ENCODE measurements at places on chromosomes 3 and 15.
A peak's percentile ranks its signal among the peaks of the same experiment; 100 is the strongest.

DNA sequence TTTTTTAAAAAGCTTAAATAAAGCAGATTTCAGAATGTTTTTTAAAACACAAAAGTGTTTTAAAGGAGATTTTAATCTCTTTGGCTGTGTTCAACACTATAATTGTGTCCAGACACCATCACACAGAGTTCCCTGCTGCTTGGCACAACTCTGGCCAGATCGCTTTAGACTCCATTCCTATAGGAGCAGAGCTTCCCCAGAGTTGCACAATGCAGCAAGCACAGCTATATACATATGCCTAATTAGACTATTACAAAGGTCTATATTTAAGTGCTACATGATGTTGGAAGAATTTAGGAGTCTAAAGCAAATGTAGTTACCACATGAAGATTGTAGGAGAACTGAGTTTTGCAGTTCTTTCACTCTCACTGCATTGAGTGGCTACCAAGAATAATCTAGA lies 11.2 kb downstream of the SLC9A9 start:
- DNase-seq, result no peak

- no peak for DNase-seq
Measured at GRCh38 chr3:18443665-18444594, 18.8 kb upstream of the SATB1 start.

GRCh38 chr3:197907196-197907595 lies 42.8 kb upstream of the RPL35A start:
- no peak for DNase-seq

DNA sequence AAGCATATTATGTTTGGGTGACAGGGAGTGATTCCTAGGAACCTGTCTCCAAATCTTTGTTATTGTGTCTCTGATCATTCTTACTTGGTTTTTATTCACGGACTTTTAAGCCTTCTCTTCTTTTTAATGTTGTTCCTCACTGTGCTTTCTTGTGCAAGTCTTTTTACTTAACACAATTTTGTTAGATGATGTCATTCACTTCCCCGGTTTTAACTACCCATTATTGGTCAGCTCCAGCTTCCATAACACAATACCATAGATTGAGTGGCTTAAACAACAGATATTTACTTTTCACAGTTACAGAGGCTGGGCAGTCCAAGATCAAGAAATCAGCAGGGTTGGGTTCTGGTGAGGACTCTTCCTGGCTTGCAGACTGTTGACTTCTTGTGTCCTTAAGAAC lies 436.3 kb upstream of the CBLB start:
- DNase-seq, result peak; percentile 32

DNA sequence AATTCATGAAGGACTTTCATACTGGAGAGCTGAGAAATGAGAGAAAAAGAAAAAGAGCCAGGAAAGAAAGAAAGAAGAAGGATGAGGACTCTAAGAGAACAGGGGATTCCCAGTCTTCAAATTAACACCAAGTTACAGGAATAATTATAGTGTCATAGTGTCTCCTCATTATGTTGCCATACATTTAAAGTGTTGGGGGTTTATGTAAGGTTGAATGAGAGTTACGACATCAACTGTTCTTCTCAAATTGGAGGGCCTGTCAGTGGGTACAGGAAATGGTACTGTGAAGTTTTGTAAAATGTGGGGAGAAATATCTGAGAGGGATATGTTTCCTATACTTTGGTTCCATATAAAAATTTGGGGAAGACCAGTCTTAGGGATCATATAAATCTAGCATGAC lies 12.3 kb upstream of the CD200 start:
- no peak for DNase-seq

GRCh38 chr15:84934942-84935729 lies 46.5 kb upstream of the PDE8A start:
- DNase-seq, result no peak

DNA sequence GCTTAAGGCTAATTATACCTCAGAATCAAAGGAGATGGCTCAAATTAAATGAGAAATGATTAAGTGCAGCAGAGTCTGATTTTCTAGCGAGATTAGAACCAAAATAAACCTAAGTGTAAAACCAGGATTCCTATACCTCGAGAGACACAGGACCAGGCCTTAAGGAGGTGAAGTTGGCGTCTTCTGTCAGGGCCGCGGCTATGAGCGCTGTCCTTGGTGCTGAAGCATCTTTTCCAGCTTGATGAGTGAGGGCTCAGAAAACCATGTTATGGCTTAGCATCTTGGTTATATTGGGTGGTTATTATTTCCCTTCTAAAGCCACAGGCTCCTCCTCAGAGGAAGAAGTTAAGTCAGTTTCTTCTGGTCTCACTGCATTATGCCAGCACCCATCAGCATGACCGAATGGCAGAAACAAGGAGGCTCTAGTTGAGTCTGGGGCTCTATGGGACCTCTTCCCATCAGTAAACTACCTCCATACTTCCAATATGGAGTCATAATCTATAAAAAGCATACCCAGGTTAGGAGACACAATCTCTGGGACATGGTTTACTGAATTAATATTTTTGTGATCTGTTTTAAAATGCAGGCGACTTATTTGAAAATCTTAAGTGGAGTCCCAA lies 120.1 kb upstream of the NMNAT3 start:
- peak; percentile 69 for DNase-seq

- no peak for DNase-seq
Measured at GRCh38 chr3:138747225-138747624, 87.5 kb downstream of the PIK3CB start.

DNA sequence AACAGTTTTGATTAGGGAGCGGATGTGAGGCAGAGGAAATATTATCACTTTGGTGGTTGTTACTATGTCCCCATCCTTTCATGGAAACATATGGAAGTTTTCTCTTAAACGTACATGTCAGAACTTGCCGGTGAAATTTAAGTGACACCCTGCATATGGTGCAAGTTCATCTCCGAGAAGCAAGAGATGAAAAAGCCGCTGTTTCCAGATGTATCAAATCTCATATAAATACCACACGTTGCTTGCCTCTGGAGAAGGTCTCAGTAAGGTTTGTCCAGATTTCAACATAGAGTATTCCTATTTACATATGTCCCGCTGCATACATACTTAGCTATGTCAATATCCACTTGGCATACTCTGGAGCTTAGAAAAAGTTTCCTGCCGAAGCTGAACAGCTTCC lies 172.2 kb upstream of the ICE2 start:
- peak; percentile 23 for DNase-seq

DNA sequence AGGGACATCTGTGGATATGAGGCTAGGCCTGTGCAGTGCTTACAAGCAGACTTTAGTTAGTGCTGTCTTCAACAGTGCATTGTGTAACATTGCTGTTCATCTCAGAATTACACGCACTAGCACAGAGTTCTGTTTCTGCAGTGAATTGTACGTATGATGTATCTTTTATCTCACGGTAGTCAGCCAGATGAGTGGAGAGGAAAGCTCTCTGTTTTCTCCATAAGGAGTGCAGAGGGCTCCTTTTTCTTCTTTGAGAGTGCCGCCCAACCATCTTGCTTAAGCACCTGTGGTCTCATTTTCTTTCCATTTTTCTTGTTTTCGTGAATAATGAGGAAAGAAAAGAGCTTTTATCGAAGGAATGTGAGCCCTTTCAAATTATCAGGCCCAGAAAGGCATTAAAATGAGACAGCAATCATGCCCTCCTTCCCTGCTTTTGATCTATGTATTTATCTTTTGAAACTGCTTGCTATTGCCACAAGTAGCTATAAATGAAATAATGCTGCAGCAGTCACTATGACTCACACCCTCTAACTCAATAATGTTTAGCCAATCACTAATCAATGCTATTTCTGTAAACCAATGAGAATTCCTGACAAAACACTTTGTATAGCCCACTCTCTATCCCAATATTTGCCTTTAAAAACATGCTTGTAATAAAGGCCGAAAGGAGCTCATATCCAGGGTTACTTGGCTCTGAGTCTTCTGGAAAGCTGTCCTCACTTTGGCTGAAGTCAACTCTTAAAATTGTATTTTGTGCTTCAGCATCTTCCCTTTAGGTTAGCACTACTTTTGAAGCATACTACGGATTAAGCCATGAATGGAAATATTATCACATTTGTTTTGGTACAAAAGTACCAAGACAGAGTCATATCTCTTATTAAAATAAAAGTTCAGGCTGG lies 226.0 kb upstream of the P2RY1 start:
- DNase-seq, result no peak

DNA sequence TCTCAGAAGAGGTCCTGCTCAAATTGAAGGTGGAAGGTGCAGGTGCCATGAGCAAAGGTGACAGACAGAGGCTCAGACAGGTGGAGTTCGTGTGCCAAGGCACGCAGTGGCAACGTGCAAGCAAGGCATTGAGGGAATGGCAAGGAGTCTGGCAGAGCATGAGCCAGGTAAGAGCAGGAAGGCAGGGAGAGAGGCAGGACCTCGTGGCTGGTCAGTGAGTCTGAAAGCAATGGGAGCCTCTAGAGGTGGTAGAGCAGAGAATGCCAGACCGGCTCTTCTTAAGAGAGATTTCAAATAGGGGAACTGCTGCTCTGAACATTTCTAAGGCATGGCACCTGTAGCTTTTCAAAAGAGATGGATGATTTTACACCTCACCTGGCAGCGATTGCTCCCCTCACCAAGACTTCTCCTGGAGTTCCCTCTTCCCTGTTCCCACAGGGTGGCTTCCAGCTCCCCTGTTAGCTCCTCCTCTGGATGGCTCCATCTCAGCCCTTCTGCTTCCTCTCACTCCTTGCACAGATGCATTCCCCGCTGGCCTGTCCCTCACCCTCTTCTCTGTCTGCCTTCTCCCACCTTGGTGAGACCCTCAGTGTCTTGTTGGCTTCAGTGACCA lies 2.7 kb downstream of the MYO5C start:
- DNase-seq, result no peak

DNA sequence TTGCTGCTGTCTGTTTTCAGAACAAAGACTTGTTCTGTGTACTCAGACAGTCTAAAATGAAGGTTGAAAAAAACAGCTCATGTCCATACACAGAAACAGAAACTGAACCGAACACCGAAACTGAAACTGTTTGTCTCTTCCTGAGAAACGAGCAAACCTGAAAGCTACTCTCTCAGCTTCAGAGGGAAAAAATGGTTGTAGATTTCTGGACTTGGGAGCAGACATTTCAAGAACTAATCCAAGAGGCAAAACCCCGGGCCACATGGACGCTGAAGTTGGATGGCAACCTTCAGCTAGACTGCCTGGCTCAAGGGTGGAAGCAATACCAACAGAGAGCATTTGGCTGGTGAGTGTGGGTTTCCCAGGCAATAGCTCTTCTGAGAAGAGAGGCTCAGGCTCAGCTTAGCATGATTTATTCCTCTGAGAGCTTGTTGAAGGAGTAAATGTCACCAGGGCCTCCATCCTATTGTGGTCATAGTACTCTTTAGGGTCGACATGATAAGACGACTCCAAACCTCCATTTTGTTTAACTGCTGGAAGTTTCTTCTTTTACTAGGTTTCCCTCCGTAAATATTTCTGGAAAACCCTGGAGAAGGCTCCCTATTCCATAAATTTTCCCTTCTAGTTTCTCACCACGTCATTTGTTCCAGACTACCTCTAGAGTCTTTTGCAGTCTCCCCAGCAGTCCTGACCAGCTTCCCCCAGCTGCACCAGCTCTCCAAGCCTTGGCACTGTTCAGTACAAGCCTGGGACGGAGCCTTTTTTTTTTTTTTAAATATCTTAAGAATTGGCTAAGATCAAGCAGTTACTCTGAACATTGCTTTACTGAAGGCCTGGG lies at the start of gene RTP4:
Gene RTP4 (plus strand): TSS at position 135 of the 838 bp plus-strand sequence. CDS start 57 bp downstream, at position 192.
- DNase-seq, result peak; percentile 80

DNA sequence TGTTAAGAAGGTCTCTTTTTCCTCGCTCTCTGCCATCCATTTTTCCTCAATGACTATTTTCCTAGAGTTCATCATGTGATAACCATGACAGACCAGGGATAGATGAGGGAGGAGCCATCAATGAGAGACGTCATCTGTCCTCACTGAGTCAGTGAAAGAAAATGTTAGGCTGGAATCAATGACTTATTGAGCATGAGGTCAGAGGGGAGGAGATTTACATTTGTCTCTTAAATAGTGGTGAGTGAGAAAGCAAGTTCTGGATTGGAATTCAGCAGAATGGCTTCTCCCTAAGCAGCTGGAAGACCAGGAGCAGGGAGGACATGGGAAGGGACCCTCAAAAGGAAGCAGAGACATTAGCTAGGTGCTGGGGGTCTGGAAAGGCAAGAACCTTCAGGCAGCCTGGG lies 28.2 kb upstream of the USP3 start:
- peak; percentile 97 for DNase-seq

- no peak for DNase-seq
Measured at GRCh38 chr15:41809526-41810220, 18.2 kb upstream of the JMJD7 start.

- DNase-seq, result peak; percentile 9
Measured at GRCh38 chr3:102125197-102125993, 276.1 kb downstream of the NFKBIZ start.

DNA sequence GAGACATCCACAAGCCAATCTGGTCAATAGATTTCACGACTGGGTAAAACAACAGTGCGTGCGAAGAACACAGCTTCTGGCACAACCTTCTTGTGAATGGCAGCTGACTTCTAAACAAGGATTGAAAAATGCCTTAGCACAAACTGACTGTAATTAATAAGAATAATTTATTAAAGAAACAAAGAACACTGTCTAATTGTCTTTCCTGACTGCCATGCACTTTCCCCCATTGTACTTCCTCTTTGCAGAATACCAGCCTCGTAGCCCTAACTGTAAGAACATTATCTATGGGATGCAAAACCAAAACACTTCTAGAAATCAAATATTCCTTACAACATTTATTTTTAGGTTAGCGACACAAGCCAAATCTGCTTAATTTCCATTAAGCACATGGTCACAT lies 6.5 kb downstream of the FOXP1 start:
- DNase-seq, result no peak

GRCh38 chr15:80242802-80243201 lies 9.2 kb downstream of the CTXND1 start:
- DNase-seq, result no peak

- peak; percentile 55 for DNase-seq
Measured at GRCh38 chr15:73935547-73935946, 9.3 kb downstream of the LOXL1 start.

DNA sequence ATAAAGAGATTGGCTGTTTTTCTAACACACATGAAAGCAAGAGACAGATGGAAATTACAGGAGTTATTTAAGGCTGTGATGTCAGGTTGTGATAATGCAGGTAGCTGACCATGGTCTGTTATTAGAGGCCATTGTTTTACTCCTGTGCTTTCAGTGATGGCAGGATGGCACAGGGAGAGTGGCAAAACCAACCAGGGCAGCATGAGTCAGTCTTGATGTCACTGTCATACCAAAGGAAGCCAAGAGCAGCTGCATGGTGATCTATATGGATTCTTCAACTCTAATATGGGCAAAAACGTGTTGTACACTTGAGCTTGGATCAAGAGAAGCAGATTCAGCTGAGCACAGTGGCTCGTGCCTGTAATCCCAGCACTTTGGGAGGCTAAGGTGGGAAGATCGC lies 91.8 kb upstream of the LMOD3 start:
- DNase-seq, result no peak

DNA sequence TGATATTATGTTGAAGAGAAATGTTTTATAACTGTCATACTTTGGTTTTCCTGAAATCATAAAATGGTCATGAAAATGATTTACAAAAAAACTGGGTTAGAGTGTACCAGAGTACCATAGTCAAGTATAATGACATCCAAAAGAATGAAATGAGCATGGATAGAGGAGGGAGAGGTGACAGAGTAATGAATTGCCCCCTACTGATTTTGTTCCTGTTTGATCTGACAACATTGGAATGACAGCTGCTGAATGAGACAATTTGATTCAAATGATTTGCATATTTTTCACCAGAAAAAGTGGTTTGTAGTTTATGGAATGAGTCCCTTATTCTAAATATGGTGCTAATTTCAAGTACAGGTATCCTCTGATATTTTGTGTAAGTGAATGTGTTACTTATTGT lies 271.7 kb downstream of the CNTN4 start:
- no peak for DNase-seq

- peak; percentile 2 for DNase-seq
Measured at GRCh38 chr3:61378311-61378710, 127.1 kb upstream of the FHIT start.

GRCh38 chr15:62749036-62749815 lies 293.3 kb upstream of the TPM1 start:
- no peak for DNase-seq
